ENCODE measurements at places on chromosomes 6 and 20. TPM values are rescaled to one million over a fixed set of nuclear protein-coding genes. Genes with fewer than 3 reads are reported as not detected.

The CNR1 gene
- total RNA-seq: 6.4 TPM

The PARD6B gene
- total RNA-seq: 2.0 TPM

The GPLD1 gene
- under 0.01 TPM for total RNA-seq

DNA sequence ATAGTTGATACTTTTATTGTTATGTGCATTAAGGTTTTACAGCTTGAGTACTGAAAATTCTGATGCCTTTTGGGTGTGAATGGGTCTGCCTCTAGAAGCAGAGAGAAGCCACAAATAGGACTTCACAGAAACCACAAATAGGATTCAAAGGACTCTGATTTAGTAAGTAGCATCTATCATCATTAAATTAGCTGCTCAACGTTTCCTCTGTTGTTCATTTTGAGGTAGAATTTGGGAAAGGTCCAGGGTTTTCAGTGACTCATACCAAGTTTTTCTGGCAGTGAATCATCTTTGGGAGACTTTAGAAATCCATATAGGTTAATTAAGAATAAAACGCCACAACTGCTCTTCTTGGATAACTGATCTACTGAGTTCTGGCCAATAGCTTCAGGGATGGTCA is 105.1 kb downstream of the PHF3 start:
- DNase-seq: no peak

The IRAK1BP1 gene
- 4.6 TPM for total RNA-seq

DNA sequence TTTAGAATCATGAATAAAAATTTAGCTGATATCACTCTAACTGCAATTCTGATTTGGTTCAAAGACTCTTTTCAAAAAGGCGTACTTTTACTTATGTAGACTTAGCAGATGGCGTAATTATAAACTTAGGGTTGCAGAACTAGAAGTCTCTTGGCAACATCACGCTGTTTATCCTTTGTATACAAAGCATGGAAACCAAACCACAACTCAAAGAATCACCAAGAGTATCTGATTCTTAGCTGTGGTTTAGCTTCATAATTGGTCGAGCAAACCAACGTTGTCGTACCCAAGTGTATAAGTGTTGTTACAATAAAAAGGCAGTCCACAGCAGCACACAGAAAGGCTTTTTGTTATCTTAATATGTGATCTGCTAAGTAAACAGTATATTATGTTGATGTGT is 18.2 kb downstream of the STMND1 start:
- DNase-seq: no peak

DNA sequence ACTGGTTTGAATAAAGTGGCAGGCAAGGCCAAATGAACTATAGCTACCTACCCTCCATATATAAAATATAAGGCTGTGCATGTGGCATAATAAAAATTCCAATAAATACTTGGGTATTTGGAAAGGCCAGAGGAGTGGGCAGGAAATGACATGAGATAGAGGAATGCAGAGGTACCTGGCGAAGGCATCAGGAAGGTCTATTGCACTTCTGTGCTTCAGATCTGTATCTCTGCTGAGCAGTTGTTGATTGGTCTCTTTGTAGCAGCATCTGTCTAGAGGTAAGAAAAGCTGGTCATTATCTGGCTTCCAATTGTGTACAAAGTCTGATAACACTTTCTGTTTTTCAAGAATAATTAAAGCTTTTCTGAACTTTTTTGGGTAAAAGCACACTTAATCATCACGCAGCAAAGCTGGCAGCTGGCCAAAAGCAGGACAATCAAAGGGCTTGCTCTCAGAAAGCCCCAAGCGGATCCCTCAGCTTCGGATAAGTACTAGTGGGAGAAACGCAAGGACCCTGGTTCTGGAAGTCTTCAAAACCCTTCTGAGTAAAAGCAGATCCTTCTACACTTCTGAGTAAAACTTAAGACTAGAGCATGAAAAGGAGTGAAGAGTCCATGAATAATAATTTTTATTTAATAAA is 120.1 kb upstream of the TCF21 start:
- peak; percentile 77 for DNase-seq

The WFDC10B gene
- total RNA-seq: not detected

DNA sequence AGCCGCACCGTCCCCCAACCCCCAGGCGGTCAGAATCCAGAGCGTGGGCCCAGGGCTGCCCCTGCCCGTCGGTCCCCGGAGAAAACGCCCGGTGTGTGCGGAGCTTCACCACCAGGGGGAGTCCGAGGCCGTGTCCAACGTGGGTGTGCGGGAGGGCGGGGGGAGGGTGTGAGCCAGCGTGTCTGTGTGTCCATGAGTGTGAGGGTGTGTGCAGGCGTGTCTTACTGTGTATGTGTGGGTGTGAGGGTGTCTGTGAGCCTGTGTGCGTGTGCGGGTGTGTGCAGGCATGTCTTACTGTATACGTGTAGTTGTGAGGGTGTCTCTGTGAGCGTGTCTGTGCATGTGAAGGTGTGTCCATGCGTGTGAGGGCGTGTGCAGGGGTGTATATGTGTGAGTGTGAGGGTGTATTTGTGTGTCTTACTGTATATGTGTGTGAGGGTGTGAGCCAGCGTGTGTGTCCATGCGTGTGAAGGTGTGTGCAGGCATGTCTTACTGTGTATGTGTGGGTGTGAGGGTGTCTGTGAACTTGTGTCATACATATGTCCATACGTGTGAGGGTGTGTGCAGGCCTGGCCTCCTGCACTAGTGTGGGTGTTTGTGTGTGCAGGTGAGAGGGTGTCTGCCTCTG is 24.6 kb upstream of the GATA5 start:
- peak; percentile 78 for DNase-seq

DNA sequence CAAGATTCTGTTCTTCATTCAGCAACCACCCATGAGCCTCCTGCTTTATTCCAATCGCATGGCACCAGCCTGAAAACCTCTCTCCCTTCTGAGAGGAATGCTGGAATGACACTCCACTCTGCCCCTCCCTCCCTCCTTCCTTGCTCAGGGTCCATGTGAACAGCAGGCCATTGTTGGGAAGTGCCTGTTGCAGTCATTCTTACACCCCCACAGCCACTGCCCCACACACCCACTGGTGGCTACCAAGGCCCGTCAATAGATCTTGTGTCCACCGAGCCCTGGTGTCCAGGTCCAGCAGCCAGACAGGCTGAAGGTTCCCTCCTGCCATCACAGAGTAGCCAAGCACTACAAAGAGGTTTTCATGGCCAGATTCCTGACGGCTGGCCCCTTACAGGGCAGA is 6.5 kb downstream of the PDRG1 start:
- no peak for DNase-seq

The RAET1E gene
- total RNA-seq: 0.55 TPM

GRCh38 chr6:42454428-42454791 is 2.7 kb upstream of the TRERF1 start:
- peak; percentile 54 for DNase-seq

DNA sequence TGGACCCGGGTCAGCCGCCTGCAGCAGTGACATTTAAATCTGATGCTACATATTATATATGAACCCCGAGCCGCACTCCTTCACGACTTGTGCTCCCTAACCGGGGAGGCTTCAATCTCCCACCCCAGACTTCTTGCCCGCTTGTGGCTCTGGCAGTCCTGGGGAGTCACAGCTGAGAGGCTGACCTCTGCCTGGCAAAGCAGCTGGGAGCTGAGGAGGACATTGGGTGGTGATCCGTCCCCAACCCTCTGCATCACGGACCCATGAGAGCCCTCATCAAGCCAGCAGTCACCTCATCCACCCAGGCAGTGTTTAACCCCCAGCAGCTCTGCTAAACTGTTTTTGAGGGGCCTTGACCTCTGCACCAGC is 33.7 kb upstream of the CDH22 start:
- DNase-seq: no peak

DNA sequence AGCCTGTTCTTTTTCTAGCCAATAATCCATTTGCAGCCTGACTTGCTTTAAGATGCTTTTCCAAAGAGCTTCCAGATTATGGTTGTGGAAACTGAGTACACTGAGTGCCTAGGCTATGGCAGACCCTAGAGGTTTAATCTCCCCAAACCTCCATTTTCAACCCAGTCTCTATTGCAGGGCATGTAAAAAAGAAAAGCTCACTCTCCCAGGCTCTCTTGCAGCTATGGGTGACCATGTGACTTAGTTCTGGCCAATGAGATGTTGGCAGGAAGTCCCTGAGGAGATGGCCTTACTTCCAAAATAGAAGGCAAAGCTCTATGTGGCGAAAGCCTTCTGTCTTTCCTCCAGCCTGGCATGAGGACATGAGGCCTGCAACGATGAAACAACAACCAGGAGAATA is 3.8 kb downstream of the PDRG1 start:
- DNase-seq: no peak

DNA sequence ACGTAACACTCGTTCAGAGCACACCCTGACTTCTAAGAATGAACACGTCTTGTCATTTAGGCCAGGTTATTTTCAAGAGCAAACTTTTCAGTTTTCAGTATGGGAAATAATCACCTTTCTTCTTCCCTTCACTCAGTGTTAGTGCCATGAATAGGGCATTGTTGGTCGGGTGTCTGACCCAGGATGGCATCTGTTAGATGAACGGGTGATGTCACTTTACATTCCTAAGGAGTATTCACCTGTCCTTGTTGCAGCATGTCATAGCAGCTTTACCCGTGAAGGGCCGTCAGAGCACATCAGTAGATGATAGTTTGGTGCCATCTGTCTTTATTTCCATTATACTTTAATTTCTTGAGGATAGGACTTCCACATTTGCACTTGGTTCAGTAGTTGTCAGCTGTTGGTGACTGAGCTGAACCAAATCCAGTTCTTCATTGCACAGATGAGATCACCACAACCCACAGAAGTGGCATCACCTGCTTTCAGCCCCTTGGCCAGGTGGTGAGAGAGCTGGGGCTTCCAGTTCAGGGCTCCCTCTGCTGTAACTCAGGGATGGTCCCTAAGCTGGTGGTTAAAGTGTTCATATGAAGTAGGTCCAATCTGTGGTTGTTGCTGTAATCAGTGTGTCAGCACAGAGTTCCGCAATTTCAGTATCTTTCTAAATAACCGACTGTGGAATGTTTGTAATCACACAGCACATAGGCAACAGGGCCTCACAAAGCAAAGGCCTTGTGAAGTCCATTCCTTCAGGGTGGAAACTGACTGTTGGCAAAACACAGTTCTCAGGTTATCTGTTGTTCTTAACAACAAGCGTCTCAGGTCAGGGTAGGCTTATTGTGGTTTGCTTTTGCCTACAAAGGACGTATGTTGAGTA is 68.2 kb downstream of the FAM120B start:
- DNase-seq: no peak

DNA sequence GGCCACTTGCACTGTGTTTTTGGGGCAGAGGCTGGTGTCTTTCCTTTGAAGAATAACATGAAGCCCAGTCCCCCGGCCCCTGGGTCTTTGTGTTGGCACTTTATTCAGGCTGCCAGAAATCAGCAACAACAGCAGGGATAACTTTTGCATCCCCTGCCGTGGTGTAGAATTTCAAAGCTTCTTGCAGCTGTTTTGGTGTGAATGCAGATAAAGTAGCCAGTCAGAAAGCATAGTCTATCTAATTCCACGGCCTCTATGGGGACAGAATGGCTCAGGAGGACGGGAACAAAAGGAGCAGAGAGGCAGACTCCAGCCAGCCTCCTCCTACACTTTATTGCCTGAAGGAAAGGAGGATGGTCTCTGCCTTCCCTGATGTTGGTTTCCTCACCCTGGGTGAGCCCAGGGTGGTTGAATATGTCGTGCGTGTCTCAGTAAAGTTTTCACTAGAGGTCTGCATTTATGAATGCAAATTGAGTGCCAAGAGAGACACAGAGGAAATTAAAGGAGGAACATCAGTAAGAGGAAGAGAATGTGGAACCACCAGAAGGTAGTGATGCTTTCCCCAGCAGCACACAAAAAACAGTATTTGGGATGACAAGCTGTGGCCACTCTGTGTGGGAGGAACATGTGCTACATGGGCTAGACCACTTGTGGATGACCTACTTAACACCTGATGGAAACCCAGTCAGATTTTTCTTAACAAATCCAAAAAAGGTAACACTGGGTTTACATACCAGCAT is 125.9 kb upstream of the TRAF3IP2 start:
- no peak for DNase-seq

- DNase-seq: no peak
Measured at GRCh38 chr6:11592294-11592906, 54.9 kb downstream of the TMEM170B start.

GRCh38 chr6:79241228-79241627 is 6.7 kb upstream of the HMGN3 start:
- DNase-seq: no peak

DNA sequence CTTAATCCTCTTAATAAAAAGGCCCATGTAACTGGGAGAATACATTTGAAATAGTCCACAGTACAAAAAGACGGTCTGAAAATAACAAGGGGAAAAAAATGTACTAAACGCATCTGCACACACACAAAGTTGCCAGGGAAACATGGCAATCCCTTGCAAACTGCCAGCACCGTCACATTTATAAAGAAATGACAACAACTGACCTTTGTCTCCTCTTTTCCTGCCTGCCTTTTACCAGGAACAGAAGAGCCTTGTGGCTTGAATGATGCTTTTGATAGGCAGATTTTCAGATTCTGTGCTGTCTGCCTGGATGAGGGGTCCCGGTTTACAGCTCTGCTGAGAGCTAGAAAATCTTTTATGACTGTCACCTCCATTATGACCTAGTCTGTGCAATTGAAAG is 308.6 kb upstream of the ZFP64 start:
- DNase-seq: no peak

DNA sequence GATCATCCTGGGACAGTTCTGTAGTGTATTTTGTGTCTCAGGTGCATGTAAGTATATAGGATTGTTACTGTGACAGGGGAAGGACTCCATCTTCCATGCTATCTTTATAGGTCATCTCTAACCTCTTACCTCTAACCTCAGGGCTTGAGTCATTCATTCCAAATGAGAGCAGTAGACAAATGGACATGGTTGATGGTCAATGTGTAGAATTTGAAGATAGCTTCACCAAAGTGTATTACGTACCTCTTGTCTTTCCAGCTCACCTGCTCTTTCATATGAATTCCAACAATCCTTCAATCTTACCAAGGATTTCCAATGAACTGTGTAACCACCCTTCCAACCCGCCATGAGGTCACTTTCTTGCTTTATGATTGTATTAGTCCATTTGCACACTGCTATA is 8.7 kb upstream of the ADGRG6 start:
- DNase-seq: no peak

GRCh38 chr6:46967826-46968349 is 46.1 kb upstream of the ADGRF5 start:
- no peak for DNase-seq

The TAF8 gene
- 31.4 TPM for total RNA-seq

- no peak for DNase-seq
Measured at GRCh38 chr6:7668936-7669335, 57.0 kb upstream of the BMP6 start.

DNA sequence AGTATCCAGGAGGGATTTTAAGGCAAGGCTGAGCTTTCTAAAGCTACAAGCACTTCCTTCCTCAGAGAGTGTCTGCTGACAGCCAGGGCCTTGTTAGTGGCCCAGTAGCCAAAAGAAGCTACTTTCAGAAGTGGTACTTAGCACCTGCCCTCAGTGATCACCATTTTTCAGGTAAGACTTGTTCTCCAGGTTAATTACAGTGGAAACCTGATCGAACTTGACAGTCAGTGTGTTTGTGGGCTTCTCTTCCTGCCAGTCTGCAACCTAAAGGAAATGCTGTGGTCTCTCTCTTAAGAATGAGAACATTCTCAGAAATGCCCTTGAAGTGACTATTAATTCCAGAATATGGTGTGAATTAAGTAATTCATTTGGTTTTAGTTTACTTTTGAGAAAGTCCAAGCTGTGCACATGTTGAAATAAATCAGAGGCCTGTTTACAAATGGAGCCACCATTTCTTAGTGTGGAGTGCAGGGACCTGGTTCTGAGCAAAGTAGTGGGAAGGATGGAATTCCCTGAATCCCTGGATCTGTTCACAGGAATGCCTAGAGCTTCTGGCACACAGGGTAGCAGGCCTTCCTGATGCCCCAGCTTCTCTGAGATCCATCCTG is 185.3 kb upstream of the AGPAT4 start:
- no peak for DNase-seq

- no peak for DNase-seq
Measured at GRCh38 chr6:54601600-54602300, 244.8 kb upstream of the FAM83B start.

The CST7 gene
- total RNA-seq: not detected

All from uterus (tissue), 4 donors.